Activated T-cell treated with anti-CD3 and anti-CD28 coated beads for 4 hours (primary cell): ENCODE measurements at places on chromosomes 2 and 18.

GRCh38 chr2:232457121-232458011, 1.4 kb downstream of the ALPI start:
- DNase-seq = no peak

GRCh38 chr2:156175946-156176345, 156.6 kb downstream of the NR4A2 start:
- no peak for DNase-seq

GRCh38 chr2:63218800-63219526, 168.3 kb downstream of the OTX1 start:
- DNase-seq = no peak

DNA sequence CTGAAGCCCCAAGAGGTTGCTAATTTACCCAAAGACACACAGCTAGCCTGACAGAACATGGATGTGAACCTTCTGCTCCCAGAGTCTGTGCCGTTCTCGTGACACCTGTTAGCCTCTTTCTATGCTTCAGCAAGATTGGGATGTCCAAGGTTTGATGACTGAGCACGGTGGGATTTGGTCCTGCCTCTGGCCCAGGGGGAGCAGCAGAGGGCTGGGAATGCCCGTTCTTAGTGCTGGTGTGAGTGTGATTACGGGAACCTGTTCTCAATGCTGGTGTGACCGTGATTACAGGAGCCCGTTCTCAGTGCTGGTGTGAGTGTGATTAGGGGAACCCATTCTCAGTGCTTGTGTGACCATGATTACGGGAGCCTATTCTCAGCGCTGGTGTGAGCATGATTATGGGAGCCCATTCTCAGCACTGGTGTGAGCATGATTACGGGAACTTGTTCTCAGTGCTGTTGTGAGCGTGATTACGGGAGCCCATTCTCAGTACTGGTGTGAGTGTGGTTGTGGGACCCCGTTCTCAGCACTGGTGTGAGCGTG, 67.3 kb upstream of the SNTG2 start:
- DNase-seq = no peak

DNA sequence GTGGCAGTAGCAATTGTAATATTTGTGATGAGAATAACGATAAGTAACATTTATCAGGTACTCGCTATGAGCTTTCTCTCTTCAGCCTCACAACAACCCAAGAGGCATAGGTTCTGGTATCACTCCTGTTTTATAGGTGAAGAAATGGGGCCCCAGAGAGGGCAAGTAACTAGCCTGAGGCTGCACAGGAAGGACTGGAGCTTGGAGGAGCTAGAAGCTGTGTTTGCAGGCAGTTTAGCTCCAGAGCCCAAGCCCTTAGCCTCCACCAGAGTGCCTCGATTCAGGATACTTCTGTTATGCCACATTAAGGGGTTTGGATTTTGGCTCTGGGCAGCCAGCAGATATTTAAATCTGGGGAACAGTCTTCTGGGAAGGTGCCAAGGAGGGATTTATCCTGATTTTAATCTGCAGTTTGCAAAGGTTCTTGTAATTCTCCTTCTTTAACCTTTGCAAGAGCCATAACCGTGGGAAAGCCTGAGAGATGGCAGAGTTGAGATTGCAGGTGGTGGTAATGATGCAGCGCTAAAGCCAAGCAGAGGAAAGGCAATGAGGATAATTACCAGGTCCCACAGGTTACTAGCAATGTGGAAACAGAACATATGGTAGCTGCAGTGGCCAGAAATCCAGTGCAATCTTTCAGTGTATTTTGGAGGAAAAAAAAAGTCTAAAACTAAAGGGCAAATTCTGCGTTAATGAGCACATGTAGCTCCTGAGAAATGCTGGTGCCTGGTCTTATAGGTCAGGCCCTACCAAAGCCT, 9.1 kb downstream of the MOCOS start:
- DNase-seq = no peak

DNA sequence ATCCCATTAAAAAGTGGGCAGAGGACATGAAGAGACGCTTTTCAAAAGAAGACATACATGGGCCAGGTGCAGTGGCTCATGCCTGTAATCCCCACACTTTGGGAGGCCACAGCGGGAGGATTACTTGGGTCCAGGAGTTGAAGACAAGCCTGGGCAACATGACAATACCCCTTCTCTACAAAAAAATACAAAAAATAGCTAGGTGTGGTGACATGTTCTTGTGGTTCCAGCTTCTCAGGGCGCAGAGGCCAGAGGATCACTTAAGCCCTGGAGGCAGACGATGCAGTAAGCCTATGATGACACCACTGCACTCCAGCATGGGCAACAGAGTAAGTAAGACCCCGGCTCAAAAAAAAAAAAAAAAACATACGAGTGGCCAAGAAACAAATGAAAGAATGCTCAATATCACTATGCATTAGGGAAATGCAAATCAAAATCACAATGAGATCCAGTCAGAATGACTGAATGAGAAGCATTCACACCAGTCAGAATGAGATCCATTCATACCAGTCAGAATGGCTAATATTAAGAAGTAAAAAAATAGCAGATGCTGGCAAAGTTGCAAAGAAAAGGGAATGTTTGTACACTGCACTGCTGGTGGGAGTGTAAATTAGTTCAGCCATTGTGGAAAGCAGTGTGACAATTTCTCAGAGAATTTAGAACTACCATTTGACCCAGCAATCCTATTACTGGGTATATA, 550.2 kb upstream of the SLC39A10 start:
- DNase-seq = no peak

DNA sequence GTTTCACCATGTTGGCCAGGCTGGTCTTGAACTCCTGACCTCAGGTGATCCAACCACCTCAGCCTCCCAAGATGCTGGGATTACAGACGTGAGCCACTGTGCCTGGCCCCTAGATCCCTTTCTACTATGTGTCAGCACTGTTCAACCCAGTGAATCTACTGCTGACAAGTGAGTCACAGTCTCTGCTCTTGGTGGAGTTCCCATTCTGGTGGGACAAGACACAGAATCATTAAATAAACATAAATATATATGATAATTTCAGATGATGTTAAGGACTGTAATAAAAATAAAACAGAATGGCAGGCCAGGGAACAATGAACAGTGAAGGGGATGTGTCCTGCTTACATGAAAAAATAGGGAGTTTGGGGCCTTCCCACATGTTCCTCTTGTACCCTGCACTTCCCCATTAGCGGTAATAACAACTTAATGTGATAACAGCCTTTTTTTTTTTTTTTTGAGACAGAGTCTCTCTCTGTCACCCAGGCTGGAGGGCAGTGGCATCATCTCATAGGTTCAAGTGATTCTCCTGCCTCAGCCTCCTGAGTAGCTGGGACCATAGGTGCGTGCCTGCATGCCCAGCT, 112.2 kb downstream of the CPO start:
- no peak for DNase-seq

- no peak for DNase-seq
Observed at GRCh38 chr2:49028101-49028500, 126.2 kb downstream of the FSHR start.

DNA sequence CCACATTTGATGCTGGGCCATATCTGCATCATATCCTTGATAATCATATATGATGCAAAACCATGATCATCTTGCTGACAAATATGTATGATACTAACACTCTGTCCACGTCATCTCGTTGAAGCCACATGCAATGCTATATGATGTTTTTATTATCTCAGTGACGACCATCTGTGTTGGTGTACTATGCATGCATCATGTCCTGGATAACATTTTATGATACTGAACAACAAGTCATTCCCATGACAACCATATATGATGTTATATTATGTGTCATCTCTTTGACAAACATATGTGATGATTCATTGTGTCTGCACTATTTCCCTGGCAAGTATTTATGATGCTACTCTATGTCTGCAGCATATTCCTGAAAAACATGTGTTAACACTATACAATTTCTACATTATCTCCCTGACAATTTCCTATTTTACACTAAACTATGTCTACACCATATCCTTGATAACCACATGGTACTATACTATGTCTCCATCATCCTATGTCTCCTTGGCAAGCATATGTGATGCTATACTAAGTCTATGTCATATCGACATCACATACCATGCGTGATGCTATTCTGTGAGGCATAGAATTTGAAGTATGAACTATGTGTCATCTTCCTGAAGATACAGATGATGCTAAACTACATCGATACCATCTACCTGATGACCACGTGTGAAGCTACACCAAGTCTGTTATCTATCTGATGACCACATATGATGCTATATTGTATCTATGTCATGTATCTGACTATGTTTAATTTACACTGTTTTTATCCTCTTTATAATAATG, 37.0 kb downstream of the DAW1 start:
- no peak for DNase-seq

GRCh38 chr2:15311926-15312325, 249.2 kb downstream of the NBAS start:
- no peak for DNase-seq

DNA sequence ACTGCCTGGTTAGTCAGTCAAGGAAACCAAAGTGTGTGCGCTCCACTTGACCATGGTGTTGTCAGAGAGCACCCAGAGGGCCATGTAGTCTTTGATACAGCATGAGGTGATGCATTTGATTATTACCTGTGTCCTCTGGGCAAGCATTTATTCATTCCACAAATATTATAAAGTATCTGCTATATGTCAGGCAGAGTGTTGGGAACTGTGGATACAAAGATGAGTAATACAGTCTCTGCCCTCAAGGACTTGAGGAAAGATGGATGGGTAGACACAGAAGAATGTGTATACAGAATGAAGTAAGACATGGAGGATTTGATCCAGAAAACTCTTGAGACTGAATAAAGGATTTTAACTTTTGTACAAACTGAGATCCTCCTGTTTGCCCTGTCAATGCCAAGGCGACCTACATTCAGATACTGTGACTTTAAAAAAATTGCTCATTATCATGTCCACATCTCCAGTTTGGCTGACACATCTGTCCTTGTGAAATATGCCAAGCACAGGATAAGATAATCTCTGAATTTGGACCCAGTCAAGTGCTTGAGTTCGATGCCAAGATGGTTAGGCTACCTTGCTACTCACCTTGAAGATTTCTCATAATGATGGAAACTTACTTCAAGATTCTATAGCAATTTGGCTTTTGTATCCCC, 50.8 kb downstream of the ACYP2 start:
- no peak for DNase-seq

DNA sequence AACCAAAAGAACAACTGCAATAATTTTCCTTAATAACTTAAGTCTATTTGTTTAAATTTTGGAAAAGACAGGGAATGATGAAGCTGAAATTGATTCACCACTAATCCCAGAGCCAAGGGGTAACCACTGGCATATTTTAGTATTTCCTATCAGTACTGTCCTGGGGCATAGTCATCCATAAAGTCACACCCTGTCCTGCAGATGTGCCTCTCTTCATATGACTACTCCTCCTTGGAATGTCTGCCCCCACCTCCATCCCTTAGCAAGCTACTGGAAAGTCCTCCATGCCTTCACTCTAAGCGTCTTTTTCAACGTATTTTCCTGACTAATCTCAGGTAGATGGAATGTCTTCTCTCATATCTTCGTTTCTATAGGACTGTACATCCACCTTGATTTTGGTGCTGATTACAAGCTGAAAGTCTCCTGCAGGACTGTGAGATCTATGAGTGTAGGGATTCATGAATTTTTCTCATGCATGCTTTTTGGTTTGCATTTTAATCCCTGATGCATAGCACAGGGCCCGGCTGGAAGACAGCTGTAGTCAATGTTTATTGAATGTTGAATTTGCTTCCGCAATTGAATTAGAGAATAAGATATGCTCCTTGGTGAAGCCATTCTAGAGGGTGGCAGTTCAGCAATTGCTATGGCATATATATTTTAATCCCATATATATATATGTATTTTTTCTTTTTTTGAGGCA, 85.6 kb downstream of the MOGAT1 start:
- no peak for DNase-seq

GRCh38 chr2:1011006-1011405, 60.4 kb downstream of the SNTG2 start:
- DNase-seq = no peak

GRCh38 chr2:9885036-9885684, 41.9 kb downstream of the TAF1B start:
- no peak for DNase-seq

- DNase-seq = no peak
Observed at GRCh38 chr2:195304310-195304709, 352.7 kb upstream of the SLC39A10 start.

GRCh38 chr2:207363761-207364290, 165.9 kb upstream of the CREB1 start:
- DNase-seq = no peak

GRCh38 chr2:41828052-41828643, 219.7 kb upstream of the PKDCC start:
- DNase-seq = no peak

DNA sequence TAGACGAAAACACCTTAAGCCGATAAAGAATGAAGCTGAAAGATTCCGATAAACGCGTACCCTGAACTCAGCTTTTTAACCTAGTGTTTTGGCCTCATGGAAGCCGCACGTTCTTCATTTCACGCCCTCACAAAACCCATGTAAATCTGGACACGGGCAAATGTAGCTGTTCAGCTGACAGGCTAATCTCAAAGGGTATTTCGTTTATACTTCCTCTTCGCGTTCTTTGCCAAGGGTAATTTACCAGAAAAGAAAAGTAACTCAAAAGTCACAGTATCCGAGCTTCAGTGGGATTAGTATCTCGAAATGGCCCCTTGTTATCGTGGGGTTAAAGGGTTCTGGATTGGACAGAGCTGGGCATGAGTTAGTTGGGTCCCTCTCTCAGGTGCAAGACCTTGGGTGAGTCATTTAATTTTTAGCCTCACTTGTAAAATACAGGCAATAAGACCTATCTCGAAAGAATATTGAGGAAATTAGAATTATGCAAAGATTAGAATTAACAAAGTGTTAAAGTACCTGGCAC, 22.0 kb upstream of the STPG4 start:
- no peak for DNase-seq

- no peak for DNase-seq
Observed at GRCh38 chr2:234363647-234364294, 133.1 kb downstream of the ARL4C start.

DNA sequence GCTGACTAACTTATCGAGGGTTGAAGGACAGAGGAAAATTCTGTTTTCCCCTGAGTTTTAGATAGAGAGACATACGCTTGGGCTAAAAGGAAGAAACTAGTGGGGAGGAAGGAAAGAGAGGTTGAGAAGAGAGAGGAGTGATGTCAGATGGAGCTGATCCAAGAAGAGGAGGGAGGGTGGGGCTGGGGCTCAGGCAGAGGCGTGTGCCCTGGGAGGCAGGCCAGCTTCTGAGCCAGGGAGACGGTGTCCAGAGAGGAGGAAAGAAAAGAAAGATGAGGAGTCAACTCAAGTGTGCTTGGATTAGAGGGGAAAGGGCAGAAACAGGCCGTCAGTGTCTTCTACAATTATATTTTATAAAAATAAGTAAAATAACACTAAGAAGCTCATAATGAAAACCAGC, 56.2 kb downstream of the EMILIN2 start:
- DNase-seq = no peak

GRCh38 chr18:57959278-57959677, 84.7 kb upstream of the NEDD4L start:
- no peak for DNase-seq

- no peak for DNase-seq
Observed at GRCh38 chr2:9779596-9780264, 63.5 kb upstream of the TAF1B start.

DNA sequence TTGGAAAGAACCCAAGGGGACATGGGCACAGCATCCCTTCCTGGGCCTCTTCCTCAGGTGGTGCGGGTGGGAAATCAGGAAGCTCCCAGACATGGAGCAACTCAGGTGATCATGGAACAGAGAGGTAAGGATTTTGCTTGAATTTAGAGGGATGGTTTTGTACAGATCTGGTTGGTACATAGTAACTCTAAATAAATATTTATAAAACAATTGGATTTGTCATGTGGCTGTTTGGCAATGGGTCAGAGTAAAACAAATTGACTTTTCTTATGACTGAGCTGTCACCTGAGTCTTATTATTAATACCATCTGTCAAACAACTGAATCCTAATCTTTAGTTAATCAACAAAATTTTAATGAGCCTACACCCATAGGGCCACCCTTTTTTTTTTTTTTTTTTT, 19.4 kb upstream of the TMEM178A start:
- DNase-seq = no peak
